Natural killer cell treated with Interleukin-12 subunit alpha and Interleukin-12 subunit beta and Interleukin-15 and Interleukin-18, amount 100 ng/mL, for 72 hours (primary cell): ENCODE measurements at places on chromosomes 13 and 19.

- no peak for DNase-seq
Observed at GRCh38 chr13:110838867-110839538, 75.9 kb downstream of the ANKRD10 start.

DNA sequence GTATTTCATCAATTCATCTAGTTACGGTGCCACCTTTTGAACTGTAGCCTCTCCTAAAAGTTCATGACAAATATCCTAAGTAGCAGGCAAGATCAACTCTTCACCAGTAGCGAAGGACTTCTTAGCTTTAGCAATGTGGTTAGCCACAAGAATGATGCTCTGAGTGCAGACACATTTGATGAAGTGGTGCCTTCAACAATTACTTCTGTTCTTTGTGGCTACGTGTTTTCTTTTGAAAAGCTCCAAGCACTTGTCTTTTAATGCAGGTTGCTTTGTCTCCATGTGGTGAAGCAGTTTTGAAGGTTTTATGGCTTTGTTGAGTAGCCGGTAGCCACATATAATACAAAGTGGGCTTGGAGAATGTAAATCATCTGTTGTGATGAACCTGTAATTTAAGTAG, 194.7 kb downstream of the B3GLCT start:
- no peak for DNase-seq

DNA sequence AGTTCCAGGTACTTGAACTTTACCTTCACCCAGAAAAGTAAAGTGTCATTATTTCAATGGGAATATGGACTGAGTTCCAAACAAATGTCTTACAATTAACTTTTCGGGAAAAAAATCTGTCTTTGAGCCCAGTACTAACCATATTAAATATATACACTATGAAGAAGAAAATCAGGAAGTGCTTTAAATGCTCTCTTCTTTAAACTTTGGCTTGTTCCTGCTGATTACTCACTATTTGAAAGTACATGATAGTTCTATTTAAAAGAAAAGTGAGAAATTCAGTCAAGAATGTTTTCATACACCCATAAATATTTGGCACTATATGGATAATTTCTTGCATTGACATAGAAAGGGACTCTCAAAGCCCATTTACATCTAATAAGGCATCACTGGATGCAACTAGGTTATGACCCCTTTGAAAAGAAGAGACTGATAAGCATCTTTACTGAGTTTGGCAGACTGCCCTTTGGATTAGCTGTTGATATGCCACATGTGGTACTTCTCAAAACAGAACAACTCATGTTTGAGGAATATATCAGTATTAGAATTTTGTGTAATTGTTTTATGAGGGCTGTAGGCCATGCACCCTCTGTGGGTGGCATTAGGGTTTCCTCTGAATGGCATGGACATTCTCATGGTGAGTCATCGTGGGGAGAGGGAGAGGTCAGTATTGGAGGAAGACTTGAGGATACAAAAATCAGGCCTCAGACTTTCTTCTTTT, 25.0 kb upstream of the VWA8 start:
- no peak for DNase-seq

- DNase-seq, result no peak
Observed at GRCh38 chr19:29117926-29118325, 95.0 kb downstream of the UQCRFS1 start.

DNA sequence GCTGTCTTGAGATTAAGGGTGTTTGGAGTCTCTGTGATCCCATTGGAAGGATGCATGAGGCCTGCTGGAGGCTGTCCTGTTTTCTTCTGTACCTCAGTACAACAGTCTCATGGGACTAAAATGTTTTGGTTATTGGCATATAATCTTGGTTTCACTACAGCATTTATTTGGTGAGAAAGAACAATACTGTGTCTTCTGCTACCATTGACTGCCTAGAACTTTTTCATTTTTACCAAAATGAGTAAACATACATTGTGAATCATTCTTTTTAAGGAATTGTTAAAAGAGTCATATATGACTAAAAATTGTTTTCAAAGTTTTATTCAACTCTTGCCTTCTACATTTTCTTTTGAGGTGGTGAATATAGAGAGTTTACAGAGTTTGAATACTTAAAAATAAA, 459.8 kb downstream of the GPC6 start:
- no peak for DNase-seq

DNA sequence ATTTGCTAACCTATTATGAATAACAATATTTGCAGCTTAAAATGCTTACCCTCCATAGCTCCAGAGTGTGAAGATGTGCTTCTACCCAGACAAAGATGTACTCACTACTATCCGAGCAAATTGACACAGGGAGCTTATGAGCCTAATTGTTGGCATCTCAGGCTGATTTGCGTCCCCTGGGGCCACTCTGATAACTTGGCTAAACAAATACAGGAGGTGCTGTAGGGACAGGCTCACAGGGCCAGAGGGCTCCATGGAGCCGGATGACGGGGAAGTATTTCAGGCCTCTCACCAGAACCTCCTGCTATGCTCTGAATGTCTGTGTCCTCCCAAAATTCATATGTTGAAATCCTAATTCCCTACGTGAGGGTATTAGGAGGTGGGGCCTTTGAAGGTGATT, 26.7 kb upstream of the C19orf12 start:
- no peak for DNase-seq

GRCh38 chr19:35254341-35255297, 5.8 kb downstream of the LSR start:
- DNase-seq, result no peak
